ENCODE measurements at places on chromosomes 1 and 21.

- no peak for DNase-seq
Observed at GRCh38 chr1:43321331-43321891, 16.2 kb upstream of the MPL start.

DNA sequence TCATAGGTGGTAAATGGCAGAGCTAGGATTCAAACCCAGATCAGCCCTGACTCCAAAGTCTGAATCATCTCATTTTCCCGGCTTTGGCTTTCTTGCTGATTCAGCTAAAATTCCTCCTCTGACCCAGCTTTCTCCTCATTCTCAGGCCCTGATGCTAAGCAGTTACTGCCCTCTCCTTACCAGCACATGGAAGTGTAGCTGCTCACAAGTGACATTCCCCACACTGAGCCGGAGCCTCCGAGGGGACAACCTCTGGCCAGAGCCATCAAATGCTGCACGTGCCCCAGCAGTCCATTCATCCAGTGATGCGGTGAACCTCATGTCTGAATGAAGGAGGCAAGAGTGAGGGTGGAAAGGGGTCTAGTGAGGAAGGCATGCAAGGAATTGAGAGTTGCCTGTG is 11.1 kb downstream of the ITGA10 start:
- no peak for DNase-seq

DNA sequence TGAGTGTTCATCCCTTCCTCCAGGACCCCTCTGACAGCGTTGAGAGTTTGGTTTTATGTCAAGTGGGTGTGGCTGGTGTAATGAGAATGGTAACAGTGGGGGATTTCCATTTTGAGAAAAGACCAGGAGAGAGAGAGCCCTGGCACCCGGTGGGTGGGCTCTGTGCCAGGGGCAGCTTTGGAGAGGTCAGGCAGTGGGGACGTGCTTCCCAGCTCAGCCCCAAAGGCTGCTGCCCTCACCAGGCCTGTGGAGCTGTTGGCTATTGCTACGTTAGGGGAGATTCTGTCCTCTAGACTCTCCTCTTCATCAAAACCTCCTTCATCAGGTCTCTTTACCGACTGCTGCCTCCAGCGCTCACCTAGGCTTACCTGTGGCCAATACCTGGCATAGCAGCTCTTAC is 176.3 kb downstream of the PTPRU start:
- DNase-seq = no peak

DNA sequence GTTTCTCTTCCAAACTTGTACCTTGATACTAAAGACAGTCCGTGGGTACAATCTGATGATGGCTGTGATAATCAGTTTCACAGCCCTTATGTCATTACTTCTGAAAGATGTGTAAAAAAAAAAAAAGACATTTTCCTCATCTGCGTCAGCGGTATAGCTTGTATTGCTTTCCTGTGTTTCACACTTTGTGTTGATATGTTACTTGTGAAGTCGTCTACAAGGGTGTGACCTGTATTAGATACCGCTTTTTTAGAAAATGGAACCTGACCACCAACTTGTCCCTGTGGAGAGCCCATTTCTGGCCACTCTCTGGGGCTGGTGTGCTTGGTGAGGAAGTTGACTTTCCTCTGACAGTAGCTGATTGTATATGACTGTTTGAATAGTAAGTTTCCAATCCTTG is 50.5 kb downstream of the PEX14 start:
- no peak for DNase-seq

DNA sequence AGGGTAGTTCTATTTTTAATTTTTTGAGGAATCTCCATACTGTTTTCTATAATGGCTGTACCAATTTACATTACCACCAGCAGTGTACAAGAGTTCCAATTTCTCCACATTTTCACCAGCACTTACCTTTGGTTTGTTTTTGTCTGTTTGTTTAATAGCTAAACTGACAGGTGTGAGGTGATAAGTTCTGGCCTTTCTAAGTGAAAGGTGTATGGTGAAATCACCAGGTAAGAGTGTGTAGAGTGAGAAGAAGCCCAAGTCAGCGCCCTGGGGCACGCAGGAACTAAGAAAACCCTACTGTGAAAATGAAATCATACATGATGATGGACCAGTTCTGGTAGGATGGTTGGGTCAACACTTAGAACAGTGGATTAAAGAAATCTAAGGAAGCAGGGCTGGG is 34.5 kb downstream of the BTG3 start:
- DNase-seq = no peak

- DNase-seq = no peak
Observed at GRCh38 chr1:12458571-12458970, 159.4 kb downstream of the DHRS3 start.

GRCh38 chr1:36097693-36098585 is 9.2 kb downstream of the ADPRS start:
- no peak for DNase-seq

DNA sequence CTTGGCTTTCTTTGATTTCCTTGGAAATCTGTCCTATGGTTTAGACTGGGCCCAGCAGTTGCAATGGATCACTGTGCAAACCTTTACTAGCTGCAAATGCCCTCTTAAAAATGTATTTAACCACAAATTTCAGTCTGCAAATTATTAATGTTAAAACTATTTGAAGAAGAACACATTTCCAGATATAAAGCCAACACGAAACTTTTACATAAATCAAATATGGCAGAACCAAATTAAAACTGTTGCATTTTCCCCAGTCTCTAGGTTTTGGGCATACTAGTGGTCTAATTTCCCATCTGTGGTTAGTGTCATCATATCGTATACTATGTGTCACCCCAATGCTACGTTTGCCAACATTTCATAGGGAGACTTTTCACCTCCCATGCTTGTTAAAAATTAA is 52.3 kb downstream of the HMCN1 start:
- DNase-seq = no peak

DNA sequence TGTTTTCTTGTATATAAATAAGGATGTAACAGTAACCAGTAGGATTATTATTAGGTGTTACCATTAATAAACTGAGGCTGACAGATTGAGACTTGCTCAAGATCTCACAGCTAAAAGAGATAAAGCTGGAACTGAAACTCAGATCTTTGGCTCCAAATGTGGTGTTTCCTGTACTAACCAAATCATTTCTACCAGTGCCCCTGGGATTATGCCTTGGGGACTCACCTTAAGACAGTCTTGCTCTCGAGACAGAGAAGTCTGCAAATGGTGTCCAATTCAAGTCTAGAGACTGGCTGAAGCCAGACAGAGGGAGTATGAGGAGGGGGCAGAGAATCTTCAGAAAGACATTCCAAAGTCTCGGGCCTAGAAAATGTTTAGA is 593 bp upstream of the CD53 start:
- no peak for DNase-seq

DNA sequence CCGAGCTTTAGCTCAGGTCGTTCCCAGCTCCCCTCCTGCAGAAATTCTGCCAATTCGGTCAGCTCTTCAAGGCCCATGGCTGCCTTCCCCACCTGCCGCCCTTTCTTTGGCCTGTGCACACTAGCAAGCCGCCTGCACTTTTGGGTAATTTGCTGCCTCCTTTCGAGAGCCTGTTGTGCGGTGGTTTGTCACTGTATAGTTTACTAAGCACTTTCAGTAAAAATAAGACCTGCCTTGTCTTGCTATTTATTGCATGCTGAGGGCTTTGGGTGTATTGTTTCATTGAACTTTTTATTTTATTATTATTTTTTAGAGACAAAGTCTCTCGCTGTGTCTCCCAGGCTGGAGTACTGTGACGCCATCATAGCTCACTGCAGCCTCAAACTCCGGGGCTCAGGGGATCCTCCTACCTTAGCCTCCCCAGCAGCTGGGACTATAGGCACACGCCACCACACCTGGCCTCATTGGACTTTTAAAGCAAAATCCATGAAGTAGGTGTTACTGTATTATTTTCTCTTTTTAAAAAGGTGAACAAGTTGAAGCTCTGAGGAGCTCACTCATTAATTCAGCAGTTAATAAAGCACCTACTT is 1.1 kb upstream of the FABP3 start:
- no peak for DNase-seq

GRCh38 chr1:162676087-162676486 is 43.8 kb downstream of the DDR2 start:
- DNase-seq = no peak

DNA sequence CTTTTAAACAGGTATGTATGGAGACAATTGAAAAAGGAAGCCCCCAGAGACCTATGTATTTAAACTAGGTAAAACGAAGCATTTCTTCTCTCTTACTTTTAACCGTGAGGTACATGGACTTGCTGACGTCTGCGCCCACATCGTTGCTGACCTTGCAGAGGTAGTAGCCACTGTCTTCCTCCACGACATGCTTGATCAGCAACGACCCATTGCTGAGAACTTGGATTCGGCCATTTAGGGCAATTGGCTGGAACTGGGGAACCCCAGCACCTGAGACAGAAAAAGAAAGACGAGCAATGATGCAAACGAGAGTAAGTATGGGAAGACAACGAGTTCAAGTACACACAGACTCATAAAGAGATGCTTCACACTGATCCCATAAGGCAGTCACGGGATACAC is 408.8 kb downstream of the PCP4 start:
- no peak for DNase-seq

GRCh38 chr1:214455479-214455878 is 95.9 kb downstream of the PTPN14 start:
- DNase-seq = no peak

DNA sequence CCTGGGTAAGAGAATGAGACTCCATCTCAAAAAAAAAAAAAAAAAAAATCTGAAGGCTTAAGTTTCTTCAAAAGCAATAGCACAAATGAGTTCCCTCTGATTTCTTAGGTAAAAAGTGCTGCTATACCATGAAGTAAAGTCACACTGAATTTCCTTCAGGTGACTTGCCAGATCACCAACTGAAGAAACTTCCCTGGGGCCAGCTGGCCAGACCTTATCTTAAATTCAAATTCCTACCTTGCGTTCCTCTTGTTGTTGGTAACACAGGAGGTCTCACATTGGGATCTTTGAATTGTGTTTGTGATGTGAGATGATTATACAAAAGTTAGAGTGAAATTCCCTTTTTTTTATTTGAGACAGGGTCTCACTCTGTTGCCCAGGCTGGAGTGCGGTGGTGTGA is 11.8 kb downstream of the INAVA start:
- DNase-seq = no peak

DNA sequence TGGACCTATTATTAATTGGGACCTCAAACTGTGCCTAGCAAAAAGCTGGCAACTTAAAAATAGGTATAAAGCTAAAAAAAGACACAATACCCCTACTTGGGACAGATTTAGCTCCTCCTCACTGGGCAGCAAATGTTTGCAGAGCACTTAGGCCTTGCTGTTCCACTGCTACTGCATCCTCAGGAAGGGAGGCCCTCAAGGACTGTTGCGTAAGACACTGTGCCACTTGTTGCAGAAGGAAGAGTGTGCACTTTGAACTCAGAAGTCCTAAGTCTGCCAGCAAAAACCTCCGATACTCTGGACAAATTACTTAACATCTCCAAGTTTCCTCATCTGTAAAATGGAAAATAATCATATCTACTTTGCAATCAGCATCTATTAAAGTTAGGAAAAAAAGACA is 322.9 kb downstream of the BARHL2 start:
- DNase-seq = no peak

DNA sequence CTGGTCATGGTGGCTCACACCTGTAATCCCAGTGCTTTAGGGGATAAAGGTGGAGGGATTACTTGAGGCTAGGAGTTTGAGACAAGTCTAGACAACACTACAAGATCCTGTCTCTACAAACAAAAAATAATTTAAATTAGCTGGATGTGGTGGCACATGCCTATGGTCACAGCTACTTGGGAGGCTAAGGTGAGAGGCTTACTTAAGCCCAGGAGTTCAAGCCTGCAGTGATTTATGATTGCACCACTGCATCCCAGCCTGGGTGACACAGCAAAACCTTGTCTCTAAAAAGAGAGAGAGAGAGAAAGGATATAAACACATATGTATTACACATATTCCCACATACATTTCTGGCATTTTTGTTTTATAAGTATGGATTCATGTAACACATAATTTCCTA is 325.2 kb downstream of the DUSP10 start:
- DNase-seq = no peak

- DNase-seq = no peak
Observed at GRCh38 chr1:243837907-243838535, 12.0 kb downstream of the AKT3 start.

DNA sequence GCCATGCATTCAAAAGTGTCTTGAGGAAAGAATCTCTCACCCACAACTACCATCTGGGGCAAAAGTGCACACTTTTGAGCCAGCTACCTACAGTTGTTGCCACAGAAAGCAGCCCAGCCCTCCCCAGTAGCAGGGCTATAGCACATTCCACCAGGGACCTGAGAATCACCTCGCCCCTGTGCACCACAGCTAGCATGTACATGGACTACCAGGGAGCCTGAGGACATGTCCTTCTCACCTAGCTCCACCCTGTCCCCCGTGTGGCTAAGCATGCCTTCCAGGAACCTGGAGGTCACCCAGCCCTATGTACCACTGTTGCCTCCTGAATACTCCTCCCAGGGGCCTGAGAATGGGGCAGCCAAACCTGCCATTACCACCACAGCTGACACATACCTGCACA is 16.9 kb downstream of the SPRR2G start:
- no peak for DNase-seq

- DNase-seq = no peak
Observed at GRCh38 chr1:42109600-42109999, 43.6 kb upstream of the GUCA2B start.

GRCh38 chr1:29756085-29756484 is 519.8 kb downstream of the PTPRU start:
- DNase-seq = no peak

- no peak for DNase-seq
Observed at GRCh38 chr1:235004276-235004675, 124.4 kb downstream of the TOMM20 start.

DNA sequence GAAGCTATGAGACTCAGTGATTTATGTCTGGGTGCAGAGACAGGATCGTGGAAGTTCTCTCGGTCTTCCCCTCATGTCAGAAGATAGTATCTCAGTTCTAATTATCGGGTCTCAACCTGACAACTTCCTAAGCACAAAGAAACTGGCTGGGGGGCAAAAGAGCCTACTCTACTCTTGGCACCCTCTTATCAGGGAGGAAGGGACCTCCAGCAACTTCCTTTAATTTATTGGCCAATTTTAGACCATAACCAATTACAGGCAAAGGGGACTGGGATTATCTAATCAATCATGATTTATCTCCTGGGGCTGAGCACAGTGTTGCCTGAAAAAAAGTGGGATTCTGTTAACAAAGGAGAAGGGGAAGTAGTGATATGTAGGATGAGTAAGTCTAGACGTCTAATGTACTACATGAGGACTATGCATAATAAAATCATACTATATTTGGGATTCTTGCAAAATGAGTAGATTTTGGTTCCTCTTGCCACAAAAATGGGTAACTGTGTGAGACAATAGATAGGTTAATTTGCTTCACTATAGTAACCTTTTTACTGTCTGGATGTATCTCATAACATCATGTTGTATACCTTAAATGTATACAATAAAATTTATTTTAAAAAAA is 98.8 kb downstream of the ZFYVE9 start:
- DNase-seq = no peak
